ENCODE measurements at places on chromosomes 5 and 9.

- DNase-seq, result no peak
Measured at GRCh38 chr9:18903450-18903849, 129.6 kb downstream of the SAXO1 start.

DNA sequence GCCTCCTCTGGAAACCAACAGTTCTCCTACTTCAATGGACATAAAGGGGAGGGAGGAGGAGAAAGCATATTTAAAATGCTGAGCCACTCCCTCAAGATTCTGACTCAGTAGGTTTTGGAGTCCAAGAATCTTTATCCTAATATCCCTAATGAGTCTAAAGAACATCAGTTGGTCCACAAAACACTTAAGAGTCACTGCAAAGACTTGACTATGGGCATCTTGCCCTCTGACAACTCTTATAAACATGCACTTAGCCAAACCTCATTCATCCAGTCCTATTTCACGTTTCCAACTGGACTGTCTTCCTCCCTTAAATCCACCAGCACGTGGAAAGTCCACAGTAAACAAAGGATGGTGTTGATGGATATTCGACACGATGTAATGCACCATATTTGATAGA, 172.5 kb downstream of the FAM114A2 start:
- DNase-seq, result no peak

DNA sequence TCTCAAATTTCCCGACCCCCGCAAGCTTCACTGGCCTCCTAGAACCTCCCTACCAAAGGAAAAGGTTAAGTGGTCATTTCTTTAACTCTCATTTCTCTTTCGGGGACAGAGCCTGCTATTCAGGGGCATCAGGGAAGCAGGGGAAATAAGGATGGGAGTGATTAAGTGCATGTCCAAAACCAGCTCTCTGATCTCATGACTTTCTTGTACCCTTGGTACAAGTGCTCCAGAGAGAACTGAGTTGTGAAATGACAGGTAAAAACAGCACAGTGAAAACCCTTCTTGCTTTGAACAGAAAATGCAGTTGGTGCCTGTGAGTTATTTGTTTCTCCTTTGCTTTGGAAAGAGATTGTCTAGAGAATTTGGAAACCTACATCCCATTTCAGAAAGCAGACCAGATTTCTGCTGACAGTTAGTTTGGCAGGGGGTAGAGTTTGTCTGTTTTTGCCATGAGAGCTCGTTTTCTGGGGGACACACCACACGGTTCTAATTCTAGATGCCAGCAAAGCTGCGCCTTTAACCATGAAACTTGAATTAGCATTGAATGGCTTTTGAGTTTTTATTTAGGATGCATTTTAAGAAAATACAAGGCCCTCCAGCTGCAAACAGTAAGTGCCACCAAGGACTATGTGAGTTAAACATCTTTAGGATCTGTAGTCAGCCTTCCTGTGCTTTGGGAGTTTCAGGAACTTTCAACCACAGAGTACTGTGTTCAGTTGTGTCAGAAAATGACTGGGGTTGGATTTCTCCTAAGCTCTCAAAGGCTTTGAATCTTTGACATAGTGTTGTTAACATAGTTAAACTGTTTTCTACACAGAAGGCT, 161.7 kb upstream of the LHFPL2 start:
- DNase-seq, result no peak

GRCh38 chr5:5494489-5495402, 72.3 kb downstream of the ICE1 start:
- peak; percentile 79 for DNase-seq

- DNase-seq, result peak; percentile 46
Measured at GRCh38 chr5:64147849-64148441, 17.7 kb upstream of the RNF180 start.

DNA sequence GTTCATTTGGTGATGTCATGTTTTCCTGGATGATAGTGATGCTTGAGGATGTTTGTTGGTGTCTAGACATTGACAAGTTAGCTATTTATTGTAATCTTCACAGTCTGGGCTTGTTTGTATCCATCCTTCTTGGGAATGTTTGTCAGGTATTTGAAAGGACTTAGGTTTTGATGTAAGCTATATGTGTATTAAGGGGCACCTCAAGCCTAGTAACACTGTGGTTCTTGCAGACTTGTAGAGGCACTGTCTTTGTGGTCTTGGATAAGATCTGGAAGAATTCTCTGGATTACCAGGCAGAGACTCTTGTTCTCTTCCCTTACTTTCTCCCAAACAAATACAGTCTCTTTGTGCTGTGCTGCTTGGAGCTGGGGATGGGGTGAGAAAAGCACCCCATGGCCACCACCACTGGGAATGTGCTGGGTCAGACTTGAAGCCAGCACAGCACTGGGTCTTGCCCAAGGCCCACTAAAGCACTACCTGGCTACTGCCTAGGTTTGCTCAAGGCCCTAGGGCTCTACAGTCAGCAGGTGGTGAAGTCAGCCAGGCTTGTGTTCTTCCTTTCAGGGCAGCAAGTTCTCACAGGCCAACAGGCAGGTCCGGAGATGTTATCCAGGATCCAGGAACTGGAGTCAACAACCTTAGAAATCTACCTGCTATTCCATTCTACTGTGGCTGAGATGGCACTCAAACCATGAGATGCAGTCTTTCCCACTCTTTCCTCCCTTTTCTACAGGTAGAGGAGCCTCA, 49.3 kb upstream of the GNA14 start:
- DNase-seq, result no peak

DNA sequence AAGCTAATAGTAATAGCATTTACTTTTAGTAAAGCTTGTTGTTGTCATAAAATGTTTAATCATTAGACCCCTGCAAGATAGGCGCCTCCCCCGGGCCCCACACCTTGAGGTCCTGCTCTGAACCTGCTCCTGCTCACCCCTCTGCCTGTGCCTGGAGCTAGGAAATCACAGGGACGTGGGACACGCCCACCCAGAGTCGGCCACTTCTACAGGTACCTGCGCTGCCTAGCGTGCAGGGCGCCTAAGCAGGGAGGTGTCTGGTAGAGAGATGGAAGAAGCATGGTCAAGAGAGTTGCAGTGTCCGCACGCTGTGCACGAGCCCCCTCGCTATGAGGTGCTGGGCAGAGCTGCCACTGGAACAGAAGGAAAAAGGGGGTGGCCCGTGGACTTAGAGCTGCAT, 52.6 kb downstream of the HINT1 start:
- DNase-seq, result no peak

DNA sequence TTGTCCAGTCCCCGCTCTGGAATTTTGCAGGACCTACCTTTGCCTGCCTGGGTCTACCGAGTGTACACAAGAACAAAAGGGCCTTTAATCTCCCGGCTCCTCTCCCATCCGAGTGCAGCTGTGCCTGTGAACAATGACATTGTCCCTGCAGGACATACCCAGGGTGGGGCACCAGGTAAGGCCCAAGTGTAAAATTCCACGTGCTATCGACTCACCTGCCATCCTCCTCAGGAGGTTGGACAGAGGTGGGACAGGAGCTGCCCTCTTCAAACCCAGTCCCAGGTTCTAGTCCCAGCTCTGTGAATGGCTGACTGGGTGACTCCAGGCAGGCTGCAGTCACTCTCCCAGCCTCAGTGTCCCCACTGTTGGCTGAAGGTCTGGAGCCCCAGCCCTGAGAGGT, 159.6 kb upstream of the ALDH1B1 start:
- no peak for DNase-seq

Measured in NCI-H1417 (cell line).